ENCODE measurements at places on chromosomes 7 and 10.

DNA sequence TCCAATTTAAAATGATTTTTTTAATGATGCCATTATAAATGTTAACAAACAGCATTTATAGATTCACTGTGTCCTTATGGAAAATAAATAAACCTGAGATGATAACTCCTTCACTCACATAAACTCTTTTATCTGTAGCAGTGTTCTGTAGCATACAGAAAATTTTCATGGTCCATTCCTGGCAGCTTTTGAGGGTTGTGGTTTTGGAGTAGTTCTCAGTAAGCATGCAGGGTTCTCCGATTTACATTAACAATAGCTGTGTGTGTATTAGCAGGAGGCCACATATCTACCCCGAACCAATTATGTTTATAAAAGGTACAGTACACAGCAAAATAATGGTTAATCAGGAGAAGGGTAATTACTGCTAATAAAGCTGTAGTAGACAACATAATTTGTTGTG lies 162.7 kb downstream of the CDCA7L start:
- DNase-seq, result no peak

DNA sequence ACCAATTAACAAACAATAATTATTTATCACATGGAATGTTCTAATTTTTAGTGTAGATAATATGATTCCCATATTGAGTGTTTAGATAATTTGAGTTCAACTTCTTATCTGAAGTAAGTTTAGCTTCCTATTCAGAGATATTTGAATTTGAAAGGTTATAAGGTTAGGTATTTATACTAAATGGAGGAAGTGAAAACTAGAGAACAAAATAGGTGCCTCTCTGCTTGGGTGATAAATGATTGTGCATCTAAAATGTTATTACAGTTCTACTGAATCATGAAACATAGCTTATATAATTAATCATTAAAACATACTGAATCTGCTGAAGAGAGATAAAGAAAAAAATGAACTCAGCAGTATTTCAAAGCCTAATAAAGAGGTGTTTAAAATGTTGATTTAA lies 1174.3 kb downstream of the XPNPEP1 start:
- no peak for DNase-seq

DNA sequence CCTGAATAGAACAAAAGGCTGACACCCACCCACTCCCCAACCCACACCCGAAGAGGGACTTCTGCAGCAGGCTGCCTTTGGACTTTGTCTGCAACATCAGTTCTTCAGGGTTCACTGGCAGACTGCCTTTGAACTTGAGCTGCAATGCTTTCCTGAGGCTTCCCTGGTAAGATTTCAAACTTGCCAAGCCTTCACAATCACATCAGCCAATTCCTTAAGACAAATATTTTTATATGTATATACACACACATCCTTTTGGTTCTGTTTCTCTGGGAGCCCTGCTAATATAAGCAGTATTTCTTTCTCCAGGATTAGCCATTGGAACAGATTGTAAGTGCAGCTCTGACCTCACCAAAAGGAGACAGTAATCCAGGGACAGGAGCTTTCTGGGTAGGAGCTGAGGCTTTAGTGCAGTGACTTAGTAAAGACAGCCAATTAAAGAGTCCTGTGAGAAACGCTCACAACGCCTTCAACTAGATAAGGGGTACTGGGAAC lies 55.6 kb upstream of the KMT2E start:
- no peak for DNase-seq

GRCh38 chr10:98238391-98238790 lies 29.6 kb downstream of the LOXL4 start:
- DNase-seq, result no peak

DNA sequence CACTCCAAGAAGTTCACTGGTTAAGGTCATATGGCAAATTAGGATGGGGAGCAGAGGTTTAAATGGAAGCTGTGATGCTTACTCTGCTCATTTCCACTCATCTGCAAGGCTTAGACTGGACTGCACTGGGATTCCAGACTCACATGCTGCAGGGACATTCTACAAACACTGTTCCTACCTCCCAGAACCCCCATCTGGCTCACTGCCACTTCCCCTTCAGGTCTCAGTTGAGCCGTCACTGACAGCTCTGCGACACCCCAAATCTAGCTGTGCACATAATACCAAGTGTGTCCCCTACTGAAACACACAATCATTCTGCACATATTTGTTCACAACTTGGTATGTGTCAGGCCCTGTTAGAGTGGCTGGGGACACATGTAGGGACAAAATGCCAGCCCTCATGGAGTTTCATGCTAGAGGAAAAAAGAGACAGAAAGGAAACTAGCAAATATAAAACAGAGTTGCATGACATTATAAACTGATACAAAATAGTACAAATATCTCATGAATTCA lies 5.4 kb downstream of the PRKCQ start:
- DNase-seq, result no peak

- no peak for DNase-seq
Observed at GRCh38 chr10:14487488-14487883, 156.8 kb upstream of the FRMD4A start.

DNA sequence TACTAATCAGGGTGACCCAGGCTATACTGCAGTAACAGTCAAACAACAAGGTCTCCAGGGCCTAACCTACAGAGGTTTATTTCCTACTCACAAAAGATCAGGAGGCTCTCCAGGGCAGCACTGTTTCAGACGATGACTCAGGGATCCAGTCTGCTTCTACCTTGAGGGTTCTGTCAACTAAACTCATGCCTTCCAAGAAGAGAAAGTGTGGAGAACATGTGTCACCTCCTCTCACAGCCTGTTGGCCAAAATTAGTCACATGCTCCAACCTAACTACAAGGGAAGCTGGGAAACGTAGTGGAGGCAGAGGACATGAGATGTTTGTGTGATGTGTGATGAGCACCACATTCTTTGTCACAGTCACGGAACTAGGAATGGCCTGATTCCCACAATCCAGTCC lies 14.7 kb upstream of the INA start:
- no peak for DNase-seq

DNA sequence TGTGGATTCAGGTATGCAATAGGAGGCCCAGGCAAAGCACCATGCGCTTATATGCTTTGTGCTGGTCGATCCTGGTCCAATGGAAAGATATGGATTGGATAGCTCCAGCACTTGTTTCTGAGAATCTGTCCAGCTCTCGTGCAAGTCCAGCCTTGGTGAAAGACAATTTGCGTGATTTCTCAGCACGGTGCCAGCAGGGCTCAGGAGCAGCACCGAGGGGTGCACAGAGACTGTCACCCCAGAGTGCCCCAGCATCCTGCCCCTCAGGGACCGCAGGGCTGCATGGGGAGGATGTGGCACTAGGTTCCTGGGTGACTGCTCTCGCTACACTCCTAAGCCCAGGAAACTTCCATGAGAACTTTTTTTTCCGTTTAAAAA lies 225.2 kb downstream of the WDR37 start:
- no peak for DNase-seq

- DNase-seq, result no peak
Observed at GRCh38 chr10:68434657-68435056, 27.6 kb upstream of the RUFY2 start.

DNA sequence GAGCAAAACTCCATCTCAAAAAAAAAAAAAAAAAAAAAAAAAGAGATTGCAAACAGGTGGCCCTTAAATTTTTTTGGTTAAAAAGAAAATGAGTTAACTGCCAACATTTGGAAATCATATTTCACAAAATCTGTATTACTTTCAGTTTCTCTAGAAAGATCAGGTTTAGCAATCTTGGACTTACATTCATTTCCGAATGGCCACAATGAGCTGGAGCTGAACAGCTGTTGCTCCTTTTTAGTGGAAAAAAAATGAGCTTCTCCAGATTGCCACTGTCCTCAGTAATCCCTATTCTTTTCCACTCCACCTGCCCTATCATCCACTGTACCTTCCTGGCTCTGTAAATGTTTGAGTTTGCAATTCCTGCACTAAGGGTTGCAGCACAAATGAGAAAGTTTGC lies 43.6 kb downstream of the RAB11FIP2 start:
- no peak for DNase-seq

Measured in CD4-positive, alpha-beta T cell treated with Interleukin-15 for 1 hour (primary cell).